Type B pancreatic cell (in vitro differentiated cells): ENCODE measurements at places on chromosomes 7 and 10. TPM values are rescaled to one million over a fixed set of nuclear protein-coding genes. Genes with fewer than 3 reads are reported as not detected.
A peak's percentile ranks its signal among the peaks of the same experiment; 100 is the strongest.

DNA sequence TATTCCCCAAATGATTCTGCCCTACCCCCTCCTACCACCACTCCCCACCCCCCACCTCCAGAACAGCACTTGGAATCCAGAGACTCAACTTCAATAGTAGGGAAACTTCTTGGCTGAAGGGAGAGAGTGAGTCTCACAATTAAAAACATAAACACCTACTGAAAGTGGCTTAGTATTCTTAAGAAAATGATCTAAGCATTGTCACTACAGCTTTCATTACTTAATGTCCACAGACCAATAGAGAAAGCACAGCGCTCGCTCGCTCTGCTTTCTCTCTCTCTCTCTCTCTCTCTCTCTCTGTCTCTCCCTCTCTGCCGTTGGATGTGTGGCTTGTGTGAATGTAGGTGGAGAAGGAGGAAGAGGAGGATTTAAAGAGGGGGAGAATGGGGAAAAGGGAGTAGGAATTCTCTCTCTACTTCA lies 1.5 kb upstream of the SEMA3A start:
- H3K36me3 ChIP-seq, result no peaks in the 10 kb centered on the region
- peaks cover 27% of the 10 kb centered on the region for H3K4me1 ChIP-seq
- H3K4me3 ChIP-seq, result peak overlapping the region; percentile 97
- H3K27me3 ChIP-seq, result peaks cover 10% of the 10 kb centered on the region
- no peak for DNase-seq

FOXI2 gene
- 0.21 and 4.8 TPM in 2 replicates for total RNA-seq

DNA sequence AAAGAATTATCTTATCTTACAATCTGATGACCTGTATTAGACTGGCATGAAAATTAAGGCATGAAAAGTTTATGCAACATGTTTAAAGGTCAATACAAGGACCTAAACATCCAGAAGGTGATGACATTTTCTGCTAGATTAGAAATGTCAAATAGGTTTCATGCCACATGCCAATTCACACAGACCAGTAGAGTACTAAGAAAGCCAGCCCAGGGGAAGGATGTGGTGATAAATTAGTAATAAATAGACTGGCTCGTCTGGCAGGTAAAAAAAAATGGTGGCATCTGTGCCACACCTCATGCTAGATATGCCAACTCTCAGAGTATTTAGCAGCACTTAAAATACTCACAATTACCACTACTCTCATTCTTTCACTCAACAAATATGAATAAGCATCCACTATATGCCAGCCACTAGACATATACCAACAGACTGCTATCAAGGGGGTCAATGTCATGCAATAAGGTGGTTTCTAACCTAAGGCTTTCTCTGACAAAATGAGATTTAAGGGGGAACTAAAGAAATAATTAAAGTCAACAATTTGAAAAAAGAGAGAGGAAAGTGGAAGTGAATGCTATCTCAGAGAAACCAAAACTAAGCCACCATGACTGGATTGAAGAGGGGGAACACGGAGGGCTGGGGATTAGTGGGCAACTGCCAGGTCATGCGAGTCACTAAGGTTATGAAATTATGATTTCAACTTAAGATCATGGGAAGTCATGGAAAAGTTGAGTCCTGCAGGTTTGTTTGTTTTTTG lies 83.5 kb downstream of the SGMS1 start:
- no peak overlapping the region for H3K27ac ChIP-seq
- H3K4me3 ChIP-seq, result no peak overlapping the region
- peaks cover 4% of the 10 kb centered on the region for H3K4me1 ChIP-seq
- no peaks in the 10 kb centered on the region for H3K36me3 ChIP-seq

GRCh38 chr10:12540341-12540781 lies 191.0 kb downstream of the CAMK1D start:
- H3K36me3 ChIP-seq, result peaks cover 6% of the 10 kb centered on the region
- no peaks in the 10 kb centered on the region for H3K27me3 ChIP-seq
- no peak overlapping the region for H3K4me3 ChIP-seq
- peaks cover 25% of the 10 kb centered on the region for H3K4me1 ChIP-seq
- no peak overlapping the region for H3K27ac ChIP-seq

GRCh38 chr10:110912374-110912773 lies 6.6 kb downstream of the BBIP1 start:
- peaks cover 3% of the 10 kb centered on the region for H3K36me3 ChIP-seq
- H3K27ac ChIP-seq, result no peak overlapping the region
- no peak overlapping the region for H3K4me3 ChIP-seq
- no peak for DNase-seq
- peaks cover 13% of the 10 kb centered on the region for H3K4me1 ChIP-seq

DNA sequence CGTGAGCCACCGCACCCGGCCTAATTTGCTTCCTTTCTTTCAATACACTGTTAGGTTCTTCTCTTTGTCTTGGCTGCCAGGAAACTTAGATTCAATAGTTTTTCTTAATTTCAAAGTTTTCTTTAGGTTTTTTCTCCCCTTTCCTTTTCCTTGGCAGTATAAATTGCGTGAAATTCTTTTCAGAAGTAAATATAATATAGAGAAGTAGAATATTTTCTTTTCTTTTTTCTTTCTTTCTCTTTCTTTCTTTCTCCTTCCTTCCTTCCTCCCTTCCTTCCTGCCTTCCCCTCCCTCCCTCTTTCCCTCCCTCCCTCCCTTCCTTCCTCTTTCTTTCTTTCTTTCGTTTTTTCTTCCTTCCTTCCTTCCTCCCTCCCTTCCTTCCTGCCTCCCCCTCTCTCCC lies 1.7 kb downstream of the LRGUK start:
- no peak for DNase-seq
- peaks cover 18% of the 10 kb centered on the region for H3K4me1 ChIP-seq
- H3K27ac ChIP-seq, result no peak overlapping the region

- peaks cover 13% of the 10 kb centered on the region for H3K4me1 ChIP-seq
- no peaks in the 10 kb centered on the region for H3K27me3 ChIP-seq
- H3K4me3 ChIP-seq, result no peak overlapping the region
- no peaks in the 10 kb centered on the region for H3K36me3 ChIP-seq
- DNase-seq, result no peak
- H3K27ac ChIP-seq, result no peak overlapping the region
These were observed 303.3 kb downstream of the GPR37 start for GRCh38 chr7:124462249-124462648.

DNA sequence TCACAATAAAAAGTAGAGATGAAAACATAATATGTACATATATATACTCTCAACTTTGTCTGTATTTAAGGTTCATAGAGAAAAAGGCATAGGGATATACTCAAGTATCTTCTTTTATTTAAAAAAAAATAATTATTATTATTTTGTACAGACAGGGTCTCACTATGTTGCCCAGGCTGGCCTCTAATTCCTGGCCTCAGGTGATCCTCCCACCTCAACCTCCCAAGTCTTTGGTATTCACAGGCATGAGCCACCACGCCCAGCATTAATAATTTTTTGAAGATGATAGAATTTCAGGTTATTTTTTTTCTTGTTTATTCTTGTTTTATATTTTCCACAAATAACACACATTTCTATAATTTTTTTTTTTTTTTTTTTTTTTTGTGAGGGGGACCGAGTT lies 113.8 kb downstream of the PLXNA4 start:
- no peak for DNase-seq
- peaks cover 4% of the 10 kb centered on the region for H3K36me3 ChIP-seq
- peaks cover 8% of the 10 kb centered on the region for H3K4me1 ChIP-seq

- H3K27ac ChIP-seq, result peak overlapping the region; percentile 89
- H3K27me3 ChIP-seq, result peaks cover 7% of the 10 kb centered on the region
These were observed 72.5 kb upstream of the UCN3 start for GRCh38 chr10:5292196-5292735.

DMTF1 gene
- 67.7 and 103 TPM in 2 replicates for total RNA-seq

EPO gene
- 0.22 and 0.40 TPM in 2 replicates for total RNA-seq

GRCh38 chr7:90597563-90598253 lies 1.6 kb downstream of the CDK14 start:
- peaks cover 7% of the 10 kb centered on the region for H3K27me3 ChIP-seq
- no peaks in the 10 kb centered on the region for H3K36me3 ChIP-seq
- H3K27ac ChIP-seq, result peak overlapping the region; percentile 80
- no peak for DNase-seq
- peak overlapping the region; percentile 97 for H3K4me3 ChIP-seq

NKX1-2 gene
- 0.29 and 0.48 TPM in 2 replicates for total RNA-seq
